ENCODE measurements at places on chromosomes 5 and 9.

GRCh38 chr9:34652602-34653000, 616 bp downstream of the IL11RA start:
- DNase-seq = no peak

DNA sequence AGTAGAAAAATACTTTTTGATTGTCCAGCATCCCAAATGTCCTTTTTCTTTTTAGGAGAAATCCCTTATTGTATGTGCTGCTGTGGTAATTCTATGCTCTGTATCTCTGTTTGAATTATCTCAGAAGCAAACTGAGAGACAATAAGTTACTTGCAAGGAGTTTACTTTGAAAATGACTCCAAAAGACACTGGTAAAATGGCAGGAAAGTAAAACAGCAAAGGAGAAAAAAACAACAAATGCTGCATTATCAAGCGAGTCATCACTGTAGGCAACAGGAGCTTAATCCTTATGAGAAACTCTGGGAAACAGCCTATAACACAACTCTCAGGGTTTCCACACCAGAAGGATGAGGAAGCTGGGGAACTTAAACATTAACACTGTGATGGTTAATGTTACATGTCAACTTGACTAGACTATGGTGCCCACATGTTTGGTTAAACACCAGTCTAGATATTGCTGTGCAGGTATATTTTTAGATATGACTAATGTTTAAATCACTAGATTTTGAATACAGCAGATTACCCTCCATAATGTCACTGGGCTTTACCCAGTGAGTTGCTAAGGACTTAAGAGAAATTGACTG, 92.6 kb upstream of the GAS1 start:
- DNase-seq = no peak

DNA sequence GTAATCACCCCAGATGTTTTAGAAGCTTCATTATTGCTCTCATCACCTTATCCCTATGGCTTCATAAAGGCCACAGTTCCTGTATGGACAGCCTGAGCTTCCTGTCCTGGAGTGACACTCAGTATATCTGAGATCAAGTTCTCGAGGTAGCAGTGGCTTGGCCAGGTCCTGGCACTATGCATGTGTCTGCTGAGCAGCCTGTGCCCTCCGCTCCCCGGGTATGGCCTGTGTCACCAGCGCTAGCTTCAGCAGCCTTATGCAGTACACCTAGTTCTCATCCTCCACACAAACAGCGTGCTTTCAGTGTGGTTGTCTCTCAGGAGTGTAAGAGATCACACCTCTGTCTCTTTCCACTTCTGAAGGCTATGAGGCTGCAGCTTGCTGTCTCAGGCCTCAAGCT, 514.7 kb downstream of the DIRAS2 start:
- no peak for DNase-seq

- no peak for DNase-seq
Measured at GRCh38 chr5:142929587-142929986, 159.4 kb downstream of the ARHGAP26 start.

DNA sequence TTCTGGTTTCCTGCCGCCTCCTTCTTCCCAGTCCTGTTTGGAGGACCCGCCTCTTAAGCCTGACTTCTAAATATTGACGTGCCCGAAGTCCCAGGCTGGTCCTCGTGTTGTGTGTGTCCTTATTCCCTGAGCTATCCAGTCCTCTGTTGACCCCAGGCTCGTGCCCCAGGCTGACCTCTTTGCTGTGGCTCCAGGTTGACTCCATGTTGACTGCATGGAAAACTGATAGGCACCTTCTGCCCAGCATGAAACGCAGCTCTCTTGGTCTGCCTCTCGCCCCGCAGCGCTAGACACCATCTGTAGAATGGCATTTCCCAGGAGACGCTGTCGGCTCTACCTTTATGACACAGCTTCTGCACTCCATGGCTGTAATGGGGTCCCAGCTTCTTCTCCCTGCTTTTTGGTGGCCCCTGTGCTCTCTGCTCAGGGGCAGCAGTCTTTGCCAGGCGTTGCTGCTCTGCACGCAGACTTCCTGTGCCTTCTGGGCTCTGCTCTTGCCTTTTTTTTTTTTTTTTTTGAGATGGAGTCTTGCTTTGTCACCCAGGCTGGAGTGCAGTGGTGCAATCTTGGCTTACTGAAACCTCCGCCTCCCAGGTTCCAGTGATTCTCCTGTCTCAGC, 28.4 kb downstream of the EHMT1 start:
- DNase-seq = no peak

- DNase-seq = no peak
Measured at GRCh38 chr5:134226441-134227192, 744 bp upstream of the PPP2CA start.

GRCh38 chr5:27171761-27172261, 133.4 kb upstream of the CDH9 start:
- DNase-seq = no peak

- no peak for DNase-seq
Measured at GRCh38 chr9:18338042-18338441, 135.9 kb upstream of the ADAMTSL1 start.

GRCh38 chr5:91830361-91830953, 447.3 kb upstream of the ARRDC3 start:
- no peak for DNase-seq

GRCh38 chr9:9942764-9943424, 669.9 kb downstream of the PTPRD start:
- peak; percentile 74 for DNase-seq

DNA sequence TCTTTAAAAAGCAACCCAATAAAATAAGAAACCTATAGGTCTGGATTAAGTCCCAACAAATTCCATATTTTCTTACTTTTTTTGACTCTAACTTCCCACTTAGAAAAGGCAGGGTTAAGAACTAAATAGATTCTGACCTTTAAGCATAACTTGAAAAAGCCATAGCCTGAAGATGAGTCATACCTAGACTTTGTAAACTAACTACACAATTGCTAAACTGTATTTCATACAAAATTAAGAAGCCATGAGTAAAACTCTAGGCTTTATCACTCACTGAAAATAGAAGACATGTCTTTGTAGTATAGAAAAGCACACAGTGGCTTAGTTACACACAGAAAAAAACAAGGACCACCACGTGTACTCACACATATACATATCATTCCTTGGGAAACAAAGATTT, 51.5 kb downstream of the MLLT3 start:
- DNase-seq = no peak

GRCh38 chr5:108418197-108418596, 36.3 kb upstream of the FBXL17 start:
- no peak for DNase-seq

GRCh38 chr5:78829811-78830527, 155.1 kb downstream of the ARSB start:
- DNase-seq = no peak

DNA sequence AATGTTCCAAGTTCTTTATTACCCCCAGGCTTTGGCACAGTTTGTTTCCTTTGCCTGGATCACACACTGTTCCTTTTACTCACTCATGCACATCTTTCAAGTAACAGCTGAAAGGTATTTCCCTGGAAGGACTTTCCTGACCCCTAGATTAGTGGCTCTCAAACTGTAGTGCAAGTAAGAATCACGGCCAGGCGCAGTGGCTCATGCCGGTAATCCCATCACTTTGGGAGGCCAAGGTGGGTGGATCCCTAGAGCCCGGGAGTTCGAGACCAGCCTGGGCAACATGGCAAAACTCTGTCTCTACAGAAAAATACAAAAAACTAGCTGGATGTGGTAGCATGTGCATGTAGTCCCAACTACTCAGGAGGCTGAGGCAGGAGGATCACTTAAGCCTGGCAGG, 19.1 kb upstream of the DELE1 start:
- DNase-seq = no peak

DNA sequence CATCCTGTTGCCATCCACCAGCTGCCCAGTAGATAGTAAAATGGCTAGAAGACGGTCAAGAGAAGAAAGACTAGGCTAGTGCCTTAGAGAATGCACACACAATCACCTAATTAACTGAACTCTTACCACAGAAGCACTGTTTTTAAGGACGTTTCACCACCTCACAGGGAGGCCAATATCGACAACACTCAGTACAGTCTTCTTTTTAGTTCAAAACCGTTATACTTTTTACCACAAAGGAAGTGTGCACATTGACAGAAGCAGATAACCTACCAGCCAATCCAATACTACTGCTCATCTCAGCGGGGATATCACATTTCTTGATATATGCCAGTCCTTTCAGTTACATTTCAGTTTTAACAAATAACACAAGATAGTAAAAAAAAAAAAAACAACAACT, 122.3 kb downstream of the GNAQ start:
- no peak for DNase-seq

DNA sequence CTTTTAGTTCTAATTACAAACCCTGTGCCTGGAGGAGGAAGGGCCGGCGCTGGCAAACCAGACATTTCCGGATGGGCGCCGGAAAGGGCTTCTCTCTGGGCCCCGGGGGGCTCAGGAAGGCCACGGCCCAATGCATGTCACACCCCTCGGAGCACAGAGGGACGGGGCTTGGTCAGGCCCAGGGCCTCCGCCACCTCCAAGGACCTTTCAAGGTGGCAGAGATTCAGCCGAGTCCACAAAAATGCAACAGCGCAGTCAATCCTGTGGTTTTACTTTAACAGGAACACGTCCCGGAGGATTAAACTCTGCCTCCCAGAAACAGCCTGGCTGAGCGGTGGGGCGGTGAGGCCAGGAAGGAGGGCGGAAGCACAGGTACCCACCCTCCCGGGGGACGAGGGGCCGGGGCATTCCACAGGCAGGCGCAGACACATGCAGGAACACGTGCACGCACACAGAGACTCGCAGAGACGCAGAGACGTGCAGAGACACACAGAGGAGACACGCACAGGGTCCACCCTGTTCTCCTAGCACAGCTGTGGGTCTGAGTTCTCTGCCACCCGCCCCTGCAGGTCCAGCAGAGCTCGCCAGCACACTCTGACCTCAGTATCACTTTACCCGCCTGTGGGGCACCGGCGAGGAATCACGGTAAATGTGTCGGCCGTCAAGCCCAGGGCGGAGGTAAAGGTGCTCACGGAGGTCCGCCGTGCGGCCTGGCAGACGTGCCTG, 23.0 kb downstream of the SLC9A3 start:
- DNase-seq = no peak

DNA sequence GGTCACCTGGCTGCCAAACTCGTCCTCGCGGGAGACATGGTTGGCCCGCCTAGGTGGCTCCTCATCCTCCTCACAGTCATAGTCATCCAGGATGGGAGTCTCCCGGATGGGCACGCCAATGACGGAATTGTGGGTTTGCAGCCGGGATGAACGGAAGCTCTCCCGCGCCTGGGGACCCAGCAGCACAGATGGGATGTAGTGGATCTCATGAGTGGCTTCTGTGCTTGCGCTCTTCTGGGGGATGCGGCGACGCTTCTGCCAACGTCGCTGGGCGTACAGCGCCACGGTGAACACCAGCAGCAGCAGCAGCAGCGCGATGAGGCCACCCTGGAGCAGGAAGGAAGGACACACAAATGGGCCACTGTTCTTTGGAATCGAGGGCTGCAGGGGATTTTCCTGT, 200.4 kb downstream of the ASTN2 start:
- DNase-seq = no peak

- DNase-seq = no peak
Measured at GRCh38 chr5:34715711-34716110, 59.6 kb downstream of the RAI14 start.

DNA sequence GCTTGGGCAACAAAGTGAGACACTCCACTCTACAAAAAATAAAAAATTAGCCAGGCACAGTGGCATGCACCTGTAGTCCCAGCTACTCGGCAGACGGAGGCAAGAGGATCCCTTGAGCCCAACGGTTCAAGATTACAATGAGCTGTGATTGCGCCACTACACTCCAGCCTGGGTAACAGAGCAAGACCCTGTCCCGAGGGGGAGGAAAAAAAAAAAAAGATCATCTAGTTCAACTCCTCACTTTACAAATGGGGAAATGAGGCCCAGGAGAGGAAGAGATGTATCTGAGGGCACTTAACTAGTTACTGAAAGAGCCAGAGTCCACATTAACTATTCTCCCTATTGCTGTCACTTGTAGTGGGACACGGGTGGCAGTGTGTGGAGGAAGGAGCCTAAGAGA, 13.8 kb downstream of the PDCL start:
- DNase-seq = no peak

GRCh38 chr5:10532421-10532820, 31.4 kb upstream of the ANKRD33B start:
- no peak for DNase-seq

DNA sequence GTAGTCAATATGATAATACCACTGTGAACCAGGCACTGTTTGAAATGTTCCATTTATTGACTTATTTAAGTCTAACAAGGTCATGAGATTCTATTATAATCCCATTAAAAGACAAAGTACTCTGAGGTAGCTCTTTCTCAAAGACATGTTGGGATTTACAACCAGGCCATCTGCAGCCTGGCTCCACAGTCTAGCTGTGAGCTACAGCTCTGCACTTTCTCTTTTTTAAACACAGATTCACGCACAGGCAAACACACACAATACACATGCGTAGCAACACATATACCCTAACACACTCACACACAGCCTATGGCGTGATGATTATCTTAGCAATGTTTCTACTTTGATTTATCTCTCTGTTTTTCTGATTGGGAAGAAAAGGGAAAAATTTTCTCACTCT, 174.3 kb downstream of the PRR16 start:
- DNase-seq = no peak

GRCh38 chr5:54455413-54456157, at the start of gene HSPB3:
Gene HSPB3 (plus strand): TSS chr5:54455699. CDS start chr5:54455790, 91 bp downstream.
- DNase-seq = no peak

DNA sequence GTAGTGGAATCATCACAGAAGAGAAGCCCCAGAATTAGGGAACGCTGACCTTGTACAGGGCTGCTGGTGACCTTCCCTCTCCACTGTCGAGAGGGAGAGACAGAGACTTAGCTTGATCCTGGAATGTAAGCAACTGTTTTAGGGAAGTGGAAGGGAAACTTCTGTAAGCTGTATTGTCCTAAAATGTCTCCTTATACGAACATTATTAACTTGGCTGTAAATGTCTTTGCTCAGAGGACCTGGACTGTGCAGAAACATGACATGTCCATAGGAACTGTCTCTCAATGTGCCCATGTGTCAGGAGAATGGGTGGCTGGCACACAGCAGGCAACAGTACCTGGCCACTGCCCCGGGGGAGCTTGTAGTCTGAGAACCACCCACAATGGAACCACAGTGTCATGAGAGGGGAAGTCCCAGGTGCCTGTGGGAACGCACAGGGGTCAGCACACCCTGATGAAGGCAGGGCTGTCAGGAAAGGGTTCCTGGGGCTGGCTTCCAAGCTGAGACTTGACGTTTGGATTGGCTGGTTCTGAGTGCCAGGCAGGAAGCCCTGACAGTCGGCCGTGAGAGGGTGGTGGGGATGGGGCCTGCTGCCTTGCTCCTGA, 34.0 kb downstream of the DAP start:
- DNase-seq = no peak

GRCh38 chr5:117713585-117714198, 1139.1 kb upstream of the SEMA6A start:
- DNase-seq = no peak

GRCh38 chr5:39381376-39381775, 17.1 kb upstream of the C9 start:
- DNase-seq = no peak

DNA sequence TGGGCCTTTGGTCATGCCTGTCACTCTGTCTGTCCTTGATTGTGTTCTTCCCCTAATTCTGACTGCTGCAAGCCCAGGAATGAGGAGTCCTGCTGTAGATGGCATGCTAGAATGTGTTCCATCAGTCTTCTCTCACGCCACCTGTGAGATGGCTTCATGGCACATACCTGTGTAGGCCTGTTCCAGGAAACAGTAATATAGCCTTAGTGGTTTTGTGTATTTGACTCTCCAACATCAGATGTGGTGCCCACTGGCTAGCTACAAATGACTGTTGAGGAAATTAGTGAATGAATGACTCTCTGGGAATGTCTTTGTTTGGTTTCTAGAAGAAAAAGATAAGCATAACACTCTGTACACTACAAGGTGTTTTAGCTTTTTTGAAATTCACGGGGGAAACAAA, 367.5 kb downstream of the KDM4C start:
- no peak for DNase-seq

- DNase-seq = no peak
Measured at GRCh38 chr5:180170810-180171567, 38.0 kb downstream of the RASGEF1C start.

All from liver (tissue), 10 donors.